ENCODE measurements at places on chromosomes 7 and 10.

- no peak for DNase-seq
These were observed 14.2 kb downstream of the DDX56 start for GRCh38 chr7:44559485-44559884.

DNA sequence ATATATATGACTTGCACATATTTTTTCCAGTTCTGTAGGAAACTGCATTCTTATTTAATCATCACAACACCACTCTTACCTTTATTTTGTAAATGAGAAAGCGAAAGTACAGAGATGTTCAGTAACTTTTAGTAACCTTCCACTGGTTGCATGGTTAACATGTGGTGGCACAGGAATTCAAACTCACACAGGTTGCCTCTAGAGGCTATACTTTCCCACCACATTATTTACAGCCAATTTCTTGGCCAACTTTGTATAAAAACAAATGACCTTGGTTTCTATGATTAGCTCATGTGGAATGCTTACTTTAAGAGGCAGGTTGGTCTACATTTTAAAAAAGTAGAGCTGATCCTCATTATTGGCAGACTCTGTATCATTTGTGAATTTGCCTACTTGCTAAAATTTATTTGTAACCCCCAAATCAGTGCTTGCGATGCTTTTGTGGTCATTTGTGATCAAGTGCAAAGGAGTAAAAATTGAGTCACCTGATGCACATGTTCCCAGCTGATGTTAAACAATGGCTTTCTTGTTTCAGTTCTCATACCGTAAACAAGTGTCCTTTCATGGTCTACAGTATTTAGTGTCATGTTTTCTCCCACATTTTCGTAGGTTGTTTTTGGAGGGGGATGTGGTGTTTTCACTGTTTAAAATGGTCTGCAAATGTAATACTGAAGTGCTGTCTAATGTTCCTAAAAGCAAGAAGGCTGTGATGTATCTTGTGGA is 14.8 kb downstream of the BBS9 start:
- DNase-seq = no peak

- DNase-seq = peak; percentile 28
These were observed 1.2 kb downstream of the GFRA1 start for GRCh38 chr10:116271593-116272439.

DNA sequence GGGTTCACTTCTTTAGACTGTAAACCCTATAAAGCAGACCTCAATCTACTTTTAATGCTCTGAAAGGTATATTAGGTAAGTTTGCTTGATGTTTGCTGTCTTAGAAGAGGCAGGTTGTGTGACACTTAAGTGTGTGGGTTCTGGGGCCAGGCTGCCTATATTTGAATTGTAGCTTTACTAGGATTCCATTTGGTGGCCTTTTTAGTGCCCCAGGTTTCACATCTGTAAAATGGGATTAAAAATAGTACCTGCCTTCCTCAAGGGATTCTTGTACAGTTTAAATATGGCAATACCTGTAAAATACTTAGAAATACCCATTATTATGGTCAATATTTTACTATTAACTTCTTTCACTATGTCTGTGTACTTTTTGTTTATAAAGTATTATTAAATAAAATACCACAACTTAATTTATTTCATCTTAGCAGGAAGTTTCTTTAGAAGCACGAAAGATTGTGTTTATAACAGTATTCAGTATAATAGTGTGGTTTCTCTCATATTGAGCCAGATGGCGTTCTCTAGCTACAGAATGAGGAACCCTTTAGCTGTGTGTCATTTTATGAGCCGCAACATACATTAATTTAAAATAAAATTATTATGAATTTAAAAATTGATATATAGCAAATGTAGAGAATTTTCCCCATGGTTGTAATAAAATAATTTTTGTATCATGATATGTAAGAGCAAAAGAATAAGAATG is 94.2 kb downstream of the CDK14 start:
- DNase-seq = no peak

GRCh38 chr7:13751766-13752165 is 237.7 kb downstream of the ETV1 start:
- DNase-seq = no peak

DNA sequence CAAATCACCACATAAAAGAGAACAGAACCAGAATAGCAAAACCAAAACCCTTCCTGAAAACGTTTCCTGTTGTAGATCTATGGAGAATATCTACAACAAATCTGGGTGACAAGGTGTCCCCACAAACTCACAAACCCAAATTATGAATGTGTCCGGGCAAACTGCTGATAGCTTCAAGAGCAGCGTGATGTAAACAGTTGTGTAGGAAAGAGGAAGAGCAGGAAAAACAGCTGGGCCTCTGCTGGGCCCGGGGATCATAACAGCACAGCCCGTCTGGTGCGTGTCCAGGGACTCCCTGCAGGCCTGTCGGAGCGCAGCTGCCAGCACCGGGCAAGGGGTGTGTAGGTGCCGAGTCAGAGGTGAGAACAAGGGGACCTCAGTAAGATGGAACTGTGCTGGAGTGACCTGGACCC is 53.7 kb downstream of the KCNH2 start:
- DNase-seq = no peak

- DNase-seq = no peak
These were observed 146.4 kb upstream of the LYZL2 start for GRCh38 chr10:30775779-30776591.

DNA sequence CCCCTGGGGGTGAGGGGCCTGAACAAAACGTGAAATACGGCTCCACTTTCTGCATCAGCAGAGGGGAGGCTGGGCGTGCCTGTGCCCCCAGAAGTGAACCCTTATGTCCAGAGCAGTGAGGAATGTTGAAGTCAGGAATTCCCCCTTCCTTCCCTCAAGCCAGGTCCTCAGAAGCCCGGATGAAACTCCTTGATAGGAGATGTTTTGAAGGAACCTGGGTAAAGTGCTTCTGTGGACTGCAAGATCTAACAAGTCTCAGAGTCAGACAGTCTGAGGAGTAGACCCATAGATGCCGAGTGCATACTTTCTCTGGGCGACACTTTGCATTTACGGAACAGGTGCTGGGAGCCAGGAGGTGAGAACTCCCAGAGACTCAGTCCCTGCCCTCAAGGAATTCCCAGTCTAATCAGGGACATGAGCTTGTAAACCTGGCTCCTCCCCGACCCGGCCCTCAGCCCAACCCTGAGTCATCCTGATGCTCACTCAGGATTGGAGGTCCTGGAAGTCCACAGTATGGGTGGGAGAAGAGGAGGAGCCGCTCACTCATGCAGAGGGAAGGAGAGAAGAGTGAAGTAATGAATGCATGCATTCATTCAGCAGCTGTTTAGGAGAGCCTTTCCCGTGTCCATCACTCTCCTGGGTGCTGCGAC is 179.5 kb upstream of the ITGB1 start:
- peak; percentile 16 for DNase-seq

- DNase-seq = no peak
These were observed 66.1 kb upstream of the STK17A start for GRCh38 chr7:43516581-43517342.

- DNase-seq = no peak
These were observed 28.9 kb upstream of the EZH2 start for GRCh38 chr7:148912758-148913541.

GRCh38 chr7:14892961-14893360 is 9.6 kb downstream of the DGKB start:
- no peak for DNase-seq

DNA sequence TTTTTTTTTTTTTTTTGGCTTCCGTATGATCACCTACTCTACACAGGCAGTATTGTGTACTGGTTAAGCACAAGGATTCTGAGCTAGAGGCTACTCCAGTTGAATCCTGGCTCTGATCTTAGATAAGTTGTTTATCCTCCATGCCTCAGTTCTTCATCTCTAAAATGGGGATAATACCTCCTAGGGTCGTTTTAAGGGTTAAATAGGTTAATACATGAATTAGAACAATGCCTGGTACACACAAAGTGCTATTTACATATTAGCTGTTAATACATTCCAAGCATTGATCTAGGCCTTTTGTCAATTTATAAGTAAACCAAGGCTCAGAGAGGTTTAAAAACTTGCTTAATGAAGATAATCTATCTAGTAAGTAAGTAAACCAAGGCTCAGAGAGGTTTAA is 59.0 kb downstream of the ST7 start:
- DNase-seq = no peak

DNA sequence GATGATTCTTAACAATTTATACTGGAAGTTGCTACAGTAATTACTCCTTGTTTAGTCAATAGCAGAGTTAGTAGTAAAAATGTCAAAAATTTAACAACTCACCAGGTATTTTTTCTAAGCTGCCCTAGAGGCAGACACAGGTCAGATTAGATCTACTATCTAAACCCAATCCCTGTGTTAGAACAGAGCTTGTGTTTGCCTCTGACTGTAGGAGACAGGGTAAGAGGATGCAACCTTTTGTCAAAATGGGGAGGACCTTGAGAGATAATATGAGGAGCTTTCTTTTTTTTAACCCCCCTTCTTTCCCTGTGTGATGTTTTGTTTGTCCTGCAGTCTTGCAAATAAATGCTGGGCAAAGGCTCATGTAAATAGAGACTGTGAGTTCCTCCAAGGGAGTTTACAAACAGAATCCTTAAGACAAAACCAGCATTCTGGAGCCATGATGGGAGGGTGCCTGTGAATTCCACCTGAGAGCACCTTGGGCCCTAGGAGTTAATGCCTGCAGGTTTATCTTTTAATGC is 353.1 kb downstream of the GATA3 start:
- no peak for DNase-seq

DNA sequence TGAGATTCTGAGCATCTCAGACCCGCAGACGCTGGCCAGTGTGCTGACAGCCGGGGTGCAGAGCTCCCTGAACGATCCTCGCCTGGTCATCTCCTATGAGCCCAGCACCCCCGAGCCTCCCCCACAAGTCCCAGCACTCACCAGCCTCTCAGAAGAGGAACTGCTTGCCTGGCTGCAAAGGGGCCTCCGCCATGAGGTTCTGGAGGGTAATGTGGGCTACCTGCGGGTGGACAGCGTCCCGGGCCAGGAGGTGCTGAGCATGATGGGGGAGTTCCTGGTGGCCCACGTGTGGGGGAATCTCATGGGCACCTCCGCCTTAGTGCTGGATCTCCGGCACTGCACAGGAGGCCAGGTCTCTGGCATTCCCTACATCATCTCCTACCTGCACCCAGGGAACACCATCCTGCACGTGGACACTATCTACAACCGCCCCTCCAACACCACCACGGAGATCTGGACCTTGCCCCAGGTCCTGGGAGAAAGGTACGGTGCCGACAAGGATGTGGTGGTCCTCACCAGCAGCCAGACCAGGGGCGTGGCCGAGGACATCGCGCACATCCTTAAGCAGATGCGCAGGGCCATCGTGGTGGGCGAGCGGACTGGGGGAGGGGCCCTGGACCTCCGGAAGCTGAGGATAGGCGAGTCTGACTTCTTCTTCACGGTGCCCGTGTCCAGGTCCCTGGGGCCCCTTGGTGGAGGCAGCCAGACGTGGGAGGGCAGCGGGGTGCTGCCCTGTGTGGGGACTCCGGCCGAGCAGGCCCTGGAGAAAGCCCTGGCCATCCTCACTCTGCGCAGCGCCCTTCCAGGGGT is 703 bp downstream of the RBP3 start:
- no peak for DNase-seq

DNA sequence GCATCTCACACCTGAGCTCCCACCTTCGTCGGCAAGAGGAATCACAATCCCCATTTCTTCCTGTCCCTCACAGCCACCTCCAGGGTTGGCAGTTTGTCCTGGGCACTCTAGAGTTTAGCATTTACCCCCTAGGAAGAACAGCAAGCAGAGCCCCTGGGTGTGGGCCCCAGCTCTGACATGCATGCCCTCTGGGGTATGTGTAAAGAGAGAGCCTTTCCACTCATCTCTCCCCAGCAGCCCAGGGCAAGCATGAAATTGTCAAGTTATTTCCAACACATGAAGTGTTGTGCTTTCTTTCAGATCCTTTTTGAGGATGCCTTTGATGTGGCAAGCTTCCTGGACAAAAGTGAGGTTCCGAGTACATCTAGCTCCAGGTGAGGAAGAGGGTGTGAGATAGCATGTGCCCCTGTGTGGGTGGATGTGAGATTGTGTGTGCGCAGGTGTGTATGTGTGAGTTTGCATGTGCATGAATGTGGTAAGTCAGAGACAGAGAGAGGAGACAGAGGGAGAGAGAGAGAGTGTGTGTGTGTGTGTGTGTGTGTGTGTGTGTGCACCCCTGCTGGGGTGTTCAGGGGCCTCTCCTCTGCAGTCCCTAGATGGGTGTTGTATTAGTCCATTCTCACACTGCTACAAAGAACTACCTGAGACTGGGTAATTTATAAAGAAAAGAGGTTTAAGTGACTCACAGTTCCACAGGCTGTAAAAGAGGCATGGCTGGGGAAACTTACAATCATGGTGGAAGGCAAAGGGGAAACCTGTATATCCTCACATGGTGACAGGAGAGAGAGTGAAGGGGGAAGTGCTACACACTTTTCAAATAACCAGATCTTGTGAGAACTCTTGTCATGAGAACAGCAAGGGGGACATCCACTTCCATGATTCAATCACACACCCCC is 18.1 kb downstream of the STRA8 start:
- no peak for DNase-seq

DNA sequence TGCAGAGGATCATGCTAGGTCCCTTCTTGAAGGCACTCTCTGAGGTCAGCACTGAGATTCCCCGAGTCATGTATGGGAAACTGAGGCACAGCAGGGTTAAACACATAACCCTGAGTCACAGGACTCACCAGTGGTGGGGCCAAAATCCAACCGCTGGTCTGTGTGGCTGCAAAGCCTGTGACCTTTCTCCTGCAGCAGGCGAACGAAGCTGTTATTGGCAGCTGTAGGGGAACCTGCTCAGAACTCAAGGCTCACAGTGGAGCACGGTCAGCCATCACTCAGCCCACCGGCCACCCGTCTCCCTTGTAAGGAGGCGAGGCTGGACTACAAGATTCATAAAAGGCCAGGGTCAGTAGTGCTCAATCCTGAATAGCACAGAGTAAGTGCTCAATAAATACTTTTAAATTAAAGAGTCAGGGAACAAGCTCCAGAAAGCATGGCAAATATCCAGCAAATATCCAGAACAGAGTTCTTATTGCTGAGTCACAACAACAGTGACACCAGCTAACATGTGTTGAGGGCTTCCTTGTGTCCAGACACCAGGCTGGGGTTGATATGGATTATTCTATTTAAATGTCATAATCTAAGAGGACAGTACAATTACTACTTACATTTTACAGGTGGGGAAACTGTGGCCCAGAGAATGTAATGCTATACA is 34.9 kb downstream of the CHST15 start:
- no peak for DNase-seq

DNA sequence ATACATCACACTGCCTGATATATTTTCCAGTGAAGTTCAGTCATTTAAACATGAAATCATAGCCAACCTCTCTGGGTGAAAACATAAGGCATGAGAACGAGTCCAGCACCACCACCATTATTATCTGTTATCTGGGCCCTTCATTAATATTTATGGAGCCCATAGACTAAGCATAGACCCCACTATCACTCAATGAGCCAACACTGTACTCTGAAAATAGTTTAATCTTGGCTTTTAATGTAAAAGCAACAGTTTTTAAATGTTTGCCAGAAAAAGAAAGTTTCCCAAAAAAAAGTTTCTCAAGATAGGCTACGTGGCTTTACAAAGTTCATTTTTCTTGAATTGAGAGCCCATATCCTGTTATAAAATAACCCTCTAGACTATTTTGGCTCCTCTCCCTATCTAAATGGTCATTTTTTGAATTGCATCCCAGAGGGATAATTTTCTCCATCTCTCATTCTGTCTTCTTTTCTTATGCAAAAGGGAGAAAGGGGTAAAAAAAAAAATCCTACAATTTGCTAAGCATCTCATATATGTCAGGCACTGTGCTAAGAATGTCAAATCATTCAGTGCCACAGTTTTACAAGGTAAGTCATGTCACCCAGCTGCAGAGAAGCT is 66.1 kb downstream of the FZD1 start:
- no peak for DNase-seq

GRCh38 chr7:48472640-48473039 is 301.4 kb downstream of the ABCA13 start:
- DNase-seq = no peak

GRCh38 chr7:135843214-135843613 is 94.6 kb upstream of the FAM180A start:
- DNase-seq = no peak

All from small intestine (tissue), 16 donors.